Thoracic aorta (tissue), 2 donors: ENCODE measurements at places on chromosomes 12 and 14.

GRCh38 chr12:98332642-98333041 is 182.7 kb upstream of the TMPO start:
- DNase-seq: no peak

DNA sequence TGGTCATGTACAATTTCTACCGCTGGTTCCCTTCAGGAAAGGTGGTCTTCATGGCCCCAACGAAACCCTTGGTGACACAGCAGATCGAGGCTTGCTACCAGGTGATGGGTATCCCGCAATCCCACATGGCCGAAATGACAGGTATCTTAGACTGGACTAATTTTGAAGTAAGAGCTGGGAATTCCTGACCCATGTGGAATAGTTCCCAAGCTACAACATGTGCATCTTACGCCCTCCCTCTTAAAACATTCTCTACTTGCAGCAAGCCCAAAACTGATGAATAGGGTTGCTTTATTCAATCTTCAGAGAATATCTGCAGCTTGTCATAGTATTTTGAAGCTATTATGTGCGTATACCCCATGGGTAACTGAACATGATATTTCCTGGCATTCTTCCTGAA is 669 bp downstream of the FANCM start:
- DNase-seq: no peak

- no peak for DNase-seq
Observed at GRCh38 chr14:93281937-93282336, 50.9 kb downstream of the BTBD7 start.

- DNase-seq: no peak
Observed at GRCh38 chr12:113875691-113876090, 90.4 kb downstream of the RBM19 start.

DNA sequence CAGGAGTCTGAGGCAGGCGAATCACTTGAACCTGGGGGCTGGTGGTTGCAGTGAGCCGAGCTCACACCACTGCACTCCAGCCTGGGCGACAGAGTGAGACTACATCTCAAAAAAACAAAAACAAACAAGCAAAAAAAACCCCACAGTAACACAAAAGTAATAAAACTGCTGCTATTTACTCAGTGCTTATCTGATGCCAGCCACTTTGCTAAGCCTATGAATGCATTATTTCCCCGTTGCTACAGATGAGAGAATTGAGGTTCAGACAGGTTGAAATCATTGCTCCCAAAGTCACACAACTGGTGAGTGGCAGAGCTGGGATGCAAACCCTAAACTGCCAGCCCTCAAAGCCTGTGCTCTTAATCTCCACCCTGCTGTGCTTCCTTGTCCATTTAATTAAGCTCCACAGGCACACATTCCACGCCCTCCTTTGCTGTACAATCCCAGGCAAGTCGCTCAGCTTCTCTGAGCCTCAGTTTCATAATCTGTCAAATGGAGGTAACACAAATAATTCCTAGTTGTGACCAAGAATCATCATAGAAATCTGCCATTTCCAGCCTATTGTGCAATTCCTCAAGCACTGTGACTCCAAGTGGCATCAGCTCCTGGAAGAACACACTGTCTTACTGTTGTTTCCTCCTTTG is 5.7 kb upstream of the OAS3 start:
- no peak for DNase-seq

DNA sequence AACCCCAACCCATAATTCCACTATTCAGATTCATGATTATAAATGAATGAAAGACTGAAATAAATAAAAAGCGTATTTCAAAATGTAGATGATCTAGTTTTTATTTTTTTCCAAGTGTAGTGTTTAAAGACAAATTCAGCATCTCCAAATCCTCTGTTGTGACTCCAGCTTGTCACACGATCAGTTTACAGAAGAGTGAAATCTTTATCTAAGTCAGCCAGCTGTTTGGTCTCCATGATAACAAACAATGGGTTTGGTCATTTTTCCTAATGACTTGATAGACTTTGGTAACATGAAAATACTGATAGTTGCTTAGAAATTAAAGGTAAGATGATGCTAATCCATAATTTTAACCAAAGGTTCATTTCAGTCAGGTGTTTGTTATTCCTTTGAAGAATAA is 114.5 kb upstream of the RASSF8 start:
- no peak for DNase-seq

- no peak for DNase-seq
Observed at GRCh38 chr14:60220084-60220483, 28.9 kb upstream of the PPM1A start.

GRCh38 chr12:51661199-51661598 is 70.2 kb downstream of the SCN8A start:
- no peak for DNase-seq

DNA sequence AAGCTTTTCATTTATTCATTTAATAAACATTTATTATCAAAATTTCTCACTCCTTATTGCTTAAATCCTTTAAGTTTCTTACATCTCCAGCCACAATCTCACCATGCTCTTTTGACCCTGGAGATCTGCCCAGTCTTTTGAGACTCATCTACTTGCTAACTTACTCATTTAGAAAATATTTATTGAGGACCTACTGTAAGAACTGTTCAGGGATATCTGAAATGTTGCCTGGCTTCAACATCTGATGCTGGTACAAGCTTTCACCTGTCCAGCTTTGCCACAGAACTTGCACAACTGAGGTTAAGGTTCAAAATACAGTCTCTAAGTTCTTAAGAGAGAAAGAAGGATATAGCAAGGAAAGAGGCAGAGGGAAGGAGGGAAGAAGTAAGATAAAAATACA is 17.5 kb upstream of the GXYLT1 start:
- DNase-seq: no peak

- DNase-seq: no peak
Observed at GRCh38 chr14:91847693-91848092, 19.6 kb downstream of the TC2N start.

DNA sequence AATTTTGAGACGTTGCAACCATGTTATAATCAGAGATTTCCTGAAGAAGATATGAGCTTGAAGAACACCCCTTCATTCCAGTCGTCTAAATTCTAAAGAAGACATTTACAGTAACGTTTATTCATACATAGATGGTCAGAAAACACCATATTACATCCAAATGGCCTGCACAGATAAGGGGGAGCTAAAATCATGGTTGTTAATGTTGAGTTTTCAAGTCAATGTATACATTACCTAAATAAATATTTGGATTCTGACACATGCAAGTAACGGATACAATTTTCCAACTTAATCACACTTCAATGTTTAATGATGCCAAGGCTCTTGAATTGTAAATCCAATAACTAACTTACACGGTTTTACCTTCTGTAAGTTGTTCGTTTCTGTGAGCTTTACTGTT is 318.4 kb downstream of the SLC6A15 start:
- DNase-seq: no peak

GRCh38 chr12:7061138-7061537 is 620 bp downstream of the C1S start:
- DNase-seq: no peak

DNA sequence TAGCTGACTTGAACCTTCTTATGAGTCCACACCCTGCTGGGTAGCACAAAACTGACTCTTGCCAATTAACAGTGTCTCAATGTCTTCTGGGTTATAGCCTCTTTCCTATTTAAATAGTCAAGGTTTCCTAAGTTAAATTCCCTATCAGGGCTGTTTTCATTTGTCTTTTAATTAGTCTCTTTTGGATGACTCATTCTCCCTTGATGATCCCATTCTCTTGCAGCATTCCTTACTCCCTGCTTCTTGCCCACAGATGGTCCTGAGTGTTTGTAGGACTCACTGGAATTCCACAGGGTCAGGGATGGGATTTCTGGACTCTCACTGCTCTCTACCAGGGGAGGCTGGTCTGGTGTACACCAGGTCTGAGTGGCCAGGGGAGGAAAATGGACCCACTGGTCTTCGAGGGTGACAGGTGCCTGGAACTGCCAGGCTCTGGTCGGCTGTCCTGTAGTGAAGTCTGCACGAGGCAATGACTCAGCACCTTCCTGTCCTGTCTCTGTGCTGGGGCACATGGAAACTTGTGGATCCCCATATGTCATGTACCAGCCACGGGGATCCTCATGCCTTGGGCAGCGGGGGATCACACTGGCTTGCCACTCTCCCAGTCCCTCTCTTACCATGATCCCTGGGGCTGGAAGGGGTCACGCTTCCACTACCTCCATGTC is 236.5 kb upstream of the PELI2 start:
- DNase-seq: no peak

DNA sequence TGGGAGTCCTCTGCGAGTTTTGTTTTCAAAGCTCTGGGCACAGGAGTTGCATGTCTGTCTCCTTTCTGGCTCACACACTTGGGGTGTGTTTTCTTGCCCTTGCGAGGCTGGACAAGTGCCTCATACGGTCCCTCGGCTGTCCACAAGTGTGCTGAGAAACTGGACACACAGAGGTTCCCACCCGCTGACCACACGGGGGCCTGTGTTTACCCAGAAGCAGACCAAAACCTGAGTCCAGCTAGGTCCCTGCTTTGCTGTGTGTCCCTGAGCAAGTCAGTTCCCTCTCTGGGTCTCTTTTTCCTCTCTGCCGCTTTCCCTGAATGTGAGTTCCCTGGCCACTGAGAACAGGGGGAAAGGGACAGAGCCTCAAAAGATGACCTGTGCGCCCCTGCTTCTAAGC is 678 bp upstream of the OAS2 start:
- no peak for DNase-seq

DNA sequence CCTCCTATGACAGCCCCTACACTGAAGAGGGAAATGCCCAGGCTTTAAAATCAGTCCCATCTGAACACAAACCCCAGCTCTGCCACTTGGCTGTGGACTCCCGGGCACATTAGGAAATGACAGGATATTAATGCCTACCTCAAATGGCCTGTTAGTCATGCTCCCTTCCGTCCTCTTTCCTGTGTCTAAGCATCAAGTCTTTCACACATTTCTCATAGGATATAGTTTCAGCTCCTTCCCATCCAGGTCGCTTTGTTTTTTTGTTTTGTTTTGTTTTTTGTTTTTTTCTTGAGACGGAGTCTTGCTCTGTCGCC is 16.1 kb downstream of the PLEK2 start:
- no peak for DNase-seq

GRCh38 chr14:105690671-105691070 is 164.3 kb downstream of the TMEM121 start:
- no peak for DNase-seq

DNA sequence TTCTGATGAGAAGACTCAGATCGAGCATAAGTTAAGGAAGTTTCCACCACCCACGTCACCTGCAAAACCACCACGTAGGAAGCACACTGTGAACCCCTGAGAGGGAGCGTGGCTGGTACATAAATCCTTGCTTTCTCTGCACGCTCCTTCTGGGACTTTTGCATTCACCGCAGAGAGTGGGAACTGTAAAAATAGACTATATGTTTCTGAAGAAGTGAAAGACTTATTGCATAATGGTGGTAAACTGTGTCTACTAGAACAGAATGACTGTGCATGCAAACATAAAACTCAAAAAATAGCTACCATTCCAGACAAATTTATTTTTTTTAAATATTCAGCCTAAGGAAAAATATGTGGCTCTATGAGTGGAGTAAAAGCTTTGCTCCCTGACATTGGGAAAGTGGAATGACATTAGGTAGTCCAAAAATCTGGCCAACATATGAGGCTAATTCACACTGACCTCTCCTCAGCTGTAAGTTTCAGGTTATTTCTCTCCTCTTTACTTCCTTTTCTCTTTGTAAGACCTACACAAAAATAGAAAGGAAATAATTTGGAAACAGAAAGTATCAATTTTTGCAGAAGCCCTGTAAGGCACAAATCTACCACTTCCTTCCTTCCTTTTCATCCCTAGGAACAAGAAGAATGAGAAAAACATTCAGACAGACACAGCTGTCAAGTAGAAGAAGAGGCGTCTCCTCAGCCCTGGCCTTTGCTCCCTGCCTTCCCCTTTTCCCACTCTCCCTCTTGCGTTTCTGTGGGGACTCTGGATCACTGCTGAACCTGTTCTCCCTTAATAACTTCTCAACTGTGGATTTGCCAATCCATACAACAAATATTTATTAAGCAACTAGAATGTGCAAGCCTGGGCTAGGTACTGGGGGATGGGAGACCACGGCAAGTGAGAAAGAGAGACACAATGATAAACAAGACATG is 264.3 kb upstream of the FOXN3 start:
- DNase-seq: no peak

- DNase-seq: no peak
Observed at GRCh38 chr14:55889124-55889523, 229.1 kb upstream of the PELI2 start.

GRCh38 chr12:68611094-68611805 is 551 bp downstream of the RAP1B start:
- DNase-seq: no peak

DNA sequence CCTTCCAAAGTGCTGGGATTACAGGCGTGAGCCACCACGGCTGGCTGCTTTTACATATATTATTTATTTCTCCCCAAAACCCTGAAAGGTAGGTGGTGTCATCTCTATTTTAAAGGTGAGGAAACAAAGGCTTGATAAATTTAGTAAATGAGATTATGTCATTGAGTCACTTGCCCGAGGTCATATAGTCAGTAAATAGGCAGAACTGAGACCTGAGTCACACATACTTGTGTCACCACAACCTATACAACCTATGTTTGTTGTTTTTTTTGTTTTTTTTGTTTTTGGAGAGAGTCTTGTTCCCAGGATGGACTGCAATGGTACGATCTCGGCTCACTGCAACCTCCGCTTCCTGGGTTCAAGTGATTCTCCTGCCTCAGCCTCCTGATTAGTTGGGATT is 12.8 kb downstream of the TSFM start:
- no peak for DNase-seq

- DNase-seq: no peak
Observed at GRCh38 chr12:39390752-39391151, 52.2 kb downstream of the KIF21A start.
